ENCODE measurements at places on chromosomes 12 and 14.

- no peak for DNase-seq
Observed at GRCh38 chr12:128928361-128928760, 75.1 kb downstream of the GLT1D1 start.

GRCh38 chr14:99514552-99515300, 33.5 kb downstream of the CCNK start:
- no peak for DNase-seq

- DNase-seq = no peak
Observed at GRCh38 chr12:14936224-14936861, 2.0 kb downstream of the ERP27 start.

DNA sequence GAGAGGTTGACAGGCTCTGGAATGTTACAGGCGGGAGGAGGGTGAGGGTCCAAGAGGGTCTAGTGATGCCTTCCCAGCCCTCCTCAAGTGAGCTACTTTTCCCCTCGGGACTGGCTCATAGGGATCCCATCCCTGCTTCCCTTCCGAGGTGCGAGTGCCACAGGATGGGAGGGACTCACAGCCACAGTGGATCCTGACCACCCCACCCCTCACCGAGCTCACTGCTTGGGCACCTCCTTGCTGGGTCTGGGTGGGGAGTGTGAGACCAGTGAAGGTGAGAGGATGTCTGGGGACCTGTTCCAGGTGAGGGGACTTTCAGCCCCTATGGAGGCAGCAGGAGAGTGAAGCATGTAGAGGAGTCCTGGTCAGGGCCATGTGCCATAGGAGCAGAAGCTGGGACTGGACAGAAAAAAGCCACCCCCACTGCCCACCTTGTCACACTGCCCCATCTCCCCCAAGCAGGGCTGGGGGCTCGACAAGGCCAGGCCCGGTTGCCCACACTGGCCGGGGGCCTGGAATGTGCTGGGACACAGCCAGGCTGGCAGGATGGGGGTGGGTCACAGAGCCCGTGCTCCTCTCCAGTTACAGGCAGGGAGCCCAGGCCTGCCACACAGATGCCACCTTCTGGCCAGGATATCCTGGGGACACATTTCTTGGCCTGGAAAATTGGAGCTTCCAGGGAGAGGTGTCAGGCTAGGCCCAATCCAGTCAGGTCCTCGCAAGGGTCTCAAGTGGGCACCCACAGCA, 1.7 kb upstream of the TNS2 start:
- no peak for DNase-seq

DNA sequence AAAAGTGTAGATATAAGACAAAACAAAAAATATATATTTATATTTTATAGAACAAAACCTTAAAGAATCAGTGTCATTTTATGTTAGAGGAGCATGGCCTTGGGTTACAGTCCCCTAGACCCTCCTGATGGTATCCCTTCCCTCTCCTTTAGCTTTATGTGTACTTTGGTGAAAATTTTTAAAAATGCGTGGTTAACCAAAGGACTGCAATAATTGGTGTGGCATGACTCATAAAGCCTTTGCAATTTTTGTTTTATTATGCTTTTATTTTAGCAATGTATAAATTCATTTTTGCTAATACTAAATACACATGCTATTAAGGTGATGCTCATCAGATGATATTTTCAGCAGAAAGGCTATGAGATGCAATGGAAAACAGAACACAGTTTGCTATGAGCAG, 264.4 kb downstream of the SYT1 start:
- DNase-seq = no peak

DNA sequence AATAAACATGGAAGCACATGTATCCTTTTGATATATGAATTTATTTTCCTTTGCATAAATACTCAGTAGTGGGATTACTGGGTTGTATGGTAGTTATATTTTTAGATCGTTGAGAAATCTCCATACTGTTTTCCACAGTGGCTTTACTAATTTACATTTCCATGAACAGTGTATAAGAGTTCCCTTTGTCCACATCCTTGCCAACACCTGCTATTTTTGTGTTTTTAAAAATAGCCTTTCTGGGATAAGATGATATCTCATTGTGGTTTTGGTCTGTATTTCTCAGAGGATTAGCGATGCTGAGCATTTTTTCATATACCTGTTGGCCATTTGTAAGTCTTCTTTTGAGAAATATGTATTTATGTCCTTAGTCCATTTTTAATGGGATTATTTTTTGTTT, 329.2 kb upstream of the KITLG start:
- DNase-seq = no peak

GRCh38 chr14:37428954-37429353, 166.1 kb downstream of the FOXA1 start:
- no peak for DNase-seq

- no peak for DNase-seq
Observed at GRCh38 chr12:96140174-96140573, 54.0 kb upstream of the ELK3 start.

DNA sequence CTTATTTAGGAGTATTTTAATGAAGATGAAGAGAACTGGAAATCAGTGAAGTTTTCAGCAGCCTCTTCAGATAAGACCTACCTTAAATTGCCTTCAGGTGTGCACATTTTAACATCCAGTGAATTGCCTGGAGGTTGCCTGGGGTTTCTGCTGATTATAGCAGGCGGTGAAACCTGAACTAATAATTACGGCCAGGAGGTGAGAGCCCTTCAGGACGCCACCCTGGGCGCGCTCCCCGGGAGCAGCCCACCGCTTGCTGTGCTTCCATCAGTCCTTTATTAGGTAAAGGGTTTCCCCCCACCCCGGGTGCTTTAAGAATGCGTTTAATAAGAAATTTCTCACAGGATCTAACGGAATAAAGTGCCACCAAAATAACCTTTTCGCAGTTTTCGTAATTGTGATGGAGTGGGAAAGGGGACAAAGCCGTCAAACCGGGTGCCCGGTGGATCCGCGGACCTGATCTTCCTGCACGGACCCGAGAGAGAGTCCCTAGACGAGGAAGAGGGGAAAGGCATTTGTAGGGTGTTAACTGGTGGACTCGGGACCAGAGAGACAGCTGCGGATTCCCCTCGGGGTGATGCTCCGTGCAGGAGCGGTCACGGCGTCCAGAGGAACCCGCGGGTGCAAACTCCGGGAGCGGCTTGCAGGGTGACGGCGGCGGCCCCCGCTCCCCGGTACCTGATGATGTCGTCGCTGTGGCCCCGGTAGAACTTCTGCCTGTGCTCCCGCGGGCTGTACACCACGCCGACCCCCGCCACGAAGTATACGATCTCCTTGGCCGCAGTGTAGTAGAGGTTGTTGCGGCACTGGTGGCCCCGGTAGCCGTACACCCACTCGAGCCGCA, 902 bp downstream of the EML5 start:
- no peak for DNase-seq

GRCh38 chr14:97442363-97442762, 645.2 kb downstream of the VRK1 start:
- no peak for DNase-seq

DNA sequence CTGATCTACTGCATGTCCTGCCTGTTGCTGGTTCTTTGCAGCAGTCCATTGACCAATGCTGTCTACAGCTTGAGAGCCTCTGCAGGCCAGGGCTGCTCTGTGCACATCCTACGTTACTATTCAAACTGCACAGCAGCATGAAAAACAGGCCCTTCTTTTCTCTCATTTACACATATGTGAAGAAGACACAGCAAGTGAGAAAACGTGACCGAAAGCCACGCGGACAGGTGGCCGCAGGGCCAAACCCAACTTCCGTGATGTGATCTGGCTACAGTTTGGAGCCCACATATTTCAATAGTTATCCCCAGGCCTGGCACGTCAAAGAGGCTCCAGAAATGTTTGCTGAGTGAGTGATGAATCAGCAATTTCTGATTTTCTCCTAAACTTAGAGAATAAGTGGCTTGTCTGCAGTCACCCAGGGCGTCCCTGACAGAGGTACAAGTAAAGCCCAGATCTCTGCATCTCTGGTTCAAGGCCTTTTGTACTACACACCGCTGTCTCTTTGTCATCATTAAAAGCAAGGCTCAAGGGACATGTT, 17.9 kb upstream of the TCL1B start:
- no peak for DNase-seq

GRCh38 chr12:47509398-47509851, 196.4 kb downstream of the RPAP3 start:
- DNase-seq = no peak

GRCh38 chr12:121456551-121456950, 56.6 kb downstream of the RNF34 start:
- DNase-seq = no peak

DNA sequence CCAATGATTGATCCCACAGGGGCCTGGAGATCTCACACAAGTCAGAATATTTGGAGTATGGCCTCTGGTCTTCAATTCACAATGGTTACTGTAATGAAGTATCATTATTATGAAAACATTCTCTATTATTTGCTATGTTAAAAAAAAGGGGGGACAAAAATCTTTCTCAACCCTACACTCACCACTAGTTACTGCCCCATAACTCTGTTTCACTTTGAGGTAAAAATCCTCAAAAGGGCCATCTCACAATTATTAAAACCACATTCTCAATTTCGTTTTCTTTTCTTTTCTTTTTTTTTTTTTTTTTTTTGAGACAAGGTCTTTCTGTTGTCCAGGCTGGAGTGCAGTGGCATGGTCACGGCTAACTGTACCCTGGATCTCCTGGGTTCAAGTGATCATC, 59.6 kb upstream of the KCNC2 start:
- no peak for DNase-seq

DNA sequence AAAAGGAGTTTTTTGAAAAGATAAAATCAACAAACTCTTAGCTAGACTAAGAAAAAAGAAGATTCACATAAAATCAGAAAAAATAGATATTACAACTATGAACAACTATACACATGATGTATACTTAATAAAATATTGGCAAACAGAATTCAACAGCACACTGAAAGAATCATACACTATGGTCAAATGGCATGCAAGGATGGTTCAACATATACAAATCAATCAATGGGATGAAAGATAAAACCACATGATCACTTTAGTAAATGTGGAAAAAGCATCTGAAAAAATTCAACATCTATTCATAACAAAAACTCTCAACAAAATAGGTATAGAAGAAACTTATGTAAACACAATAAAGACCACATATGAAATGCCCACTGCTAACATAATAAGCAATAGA, 84.5 kb upstream of the BBS10 start:
- DNase-seq = no peak

DNA sequence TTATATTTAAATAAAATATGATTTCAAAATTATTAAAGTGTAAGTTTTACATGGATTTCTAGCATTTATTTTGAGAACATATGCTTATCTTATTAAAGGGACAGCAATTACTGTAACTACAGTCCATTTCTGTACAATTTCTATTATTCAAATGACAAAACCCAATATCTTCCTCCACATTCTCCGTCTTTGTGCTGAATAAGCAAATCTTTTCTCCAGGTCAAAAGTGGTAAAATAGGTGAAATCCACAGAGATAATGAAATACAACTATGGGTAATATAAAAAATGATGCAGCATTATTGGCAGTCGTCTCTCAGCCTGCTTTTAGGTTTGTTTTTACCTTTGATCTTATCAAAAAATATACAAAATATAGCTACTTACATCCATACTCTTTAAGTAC, 79.4 kb upstream of the OTX2 start:
- DNase-seq = no peak

- no peak for DNase-seq
Observed at GRCh38 chr12:111894556-111894955, 52.5 kb downstream of the MAPKAPK5 start.

- DNase-seq = no peak
Observed at GRCh38 chr14:99173086-99173485, 98.9 kb downstream of the BCL11B start.

DNA sequence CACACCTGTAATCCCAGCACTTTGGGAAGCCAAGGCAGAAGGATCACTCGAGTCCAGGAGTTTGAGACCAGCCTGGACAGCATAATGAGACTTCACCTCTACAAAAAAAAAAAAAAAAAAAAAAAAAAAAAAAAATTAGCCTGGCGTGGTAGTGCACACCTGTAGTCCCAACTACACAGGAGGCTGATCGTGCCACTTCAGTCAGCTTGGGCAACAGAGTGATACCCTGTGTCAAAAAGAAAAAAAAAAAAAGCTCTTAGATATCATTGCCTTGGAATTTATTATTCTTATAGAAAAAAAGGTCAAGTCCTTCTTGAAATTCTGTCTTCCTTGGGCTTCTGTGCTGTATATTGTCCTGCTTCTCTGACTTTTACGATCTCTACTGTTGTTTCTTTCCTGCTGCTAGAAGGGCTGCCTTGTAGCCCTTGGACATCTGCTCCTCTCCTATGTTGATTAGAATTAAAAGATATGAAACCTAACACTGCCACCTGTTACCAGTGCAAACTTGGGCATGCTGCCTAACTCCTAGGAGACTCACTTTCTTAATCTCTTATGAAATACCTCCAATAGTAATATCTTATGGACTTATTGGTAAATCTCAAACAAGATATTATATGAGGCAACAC, 5.7 kb downstream of the TMEM19 start:
- DNase-seq = no peak

DNA sequence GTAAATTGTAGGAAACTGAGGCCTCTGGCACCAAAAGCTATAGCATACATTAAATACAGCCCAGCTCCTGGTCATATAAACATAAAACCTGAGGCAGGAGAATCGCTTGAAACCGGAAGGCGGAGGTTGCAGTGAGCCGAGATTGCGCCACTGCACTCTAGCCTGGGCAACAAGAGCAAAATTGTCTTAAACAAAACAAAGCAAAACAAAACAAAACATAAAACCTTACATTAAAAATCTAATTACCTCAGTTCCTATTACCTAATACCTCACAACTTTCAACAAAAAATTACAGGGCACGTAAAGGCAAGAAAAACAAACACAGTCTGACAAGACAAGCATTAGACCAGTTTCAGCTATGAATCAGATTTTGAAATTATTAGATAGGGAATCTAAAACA, 36.7 kb downstream of the TMEM116 start:
- DNase-seq = no peak

DNA sequence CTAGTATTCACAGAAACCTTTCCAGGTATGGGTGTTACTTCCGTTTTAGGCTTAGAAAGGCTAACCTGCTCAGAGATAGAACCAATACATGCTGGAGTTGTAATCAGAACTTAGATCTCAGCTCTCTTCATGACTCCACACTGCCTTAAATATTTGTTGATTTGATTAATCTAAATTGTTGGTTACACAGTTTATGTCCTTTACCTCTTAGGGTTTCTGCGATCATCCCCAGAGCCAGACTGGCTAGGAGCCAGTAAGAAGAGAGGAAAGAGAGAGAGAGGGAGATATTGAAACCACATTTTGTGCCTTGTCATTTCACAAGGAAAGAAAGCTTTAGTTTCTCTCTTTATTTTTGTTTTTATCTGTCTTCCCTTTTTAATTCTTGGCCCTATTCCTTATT, 16.8 kb upstream of the MGP start:
- no peak for DNase-seq

- no peak for DNase-seq
Observed at GRCh38 chr12:132716356-132716755, 5.7 kb downstream of the PGAM5 start.

DNA sequence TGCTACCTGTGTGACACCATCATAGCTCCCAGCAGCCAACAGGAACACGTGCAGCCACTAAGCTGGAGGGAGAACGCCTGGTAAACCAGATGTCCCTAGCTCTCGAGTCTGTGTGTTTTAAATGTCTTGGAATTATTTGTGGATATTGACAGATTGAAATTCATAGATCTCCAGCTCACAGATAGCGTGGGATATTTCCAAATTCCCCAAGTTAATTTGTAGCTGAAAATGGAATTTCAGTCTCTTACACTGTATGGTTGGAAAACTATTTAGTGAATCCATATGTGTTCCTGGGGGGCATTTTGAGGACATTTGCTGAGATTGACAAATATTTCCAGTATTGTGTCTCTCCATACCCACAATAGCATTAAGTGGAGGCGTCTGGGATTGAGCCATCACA, 618.6 kb upstream of the TMEM132C start:
- DNase-seq = no peak

Data from stimulated activated CD8-positive, alpha-beta memory T cell treated with anti-CD3 and anti-CD28 coated beads, Interleukin-4, amount 100 ng/mL, for 1 hour (primary cell).